ENCODE measurements at places on chromosomes 1 and 21. TPM values are rescaled to one million over a fixed set of nuclear protein-coding genes. Genes with fewer than 3 reads are reported as not detected.

DNA sequence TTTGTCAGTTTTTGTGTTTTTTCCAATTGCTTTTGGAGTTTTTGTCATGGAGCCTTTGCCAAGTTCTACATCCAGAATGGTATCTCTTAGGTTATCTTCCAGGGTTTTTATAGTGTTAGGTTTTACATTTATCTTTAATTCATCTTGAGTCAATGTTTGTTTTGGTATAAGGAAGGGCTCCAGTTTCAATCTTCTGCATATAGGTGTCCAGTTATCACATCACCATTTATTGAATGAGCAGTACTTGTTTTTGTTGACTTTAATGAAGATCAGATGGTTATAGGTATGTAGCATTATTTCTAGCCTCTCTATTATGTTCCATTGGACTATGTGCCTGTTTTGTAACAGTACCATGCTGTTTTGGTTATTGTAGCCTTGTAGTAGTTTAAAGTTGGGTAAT, 1233.1 kb downstream of the PLA2G4A start:
- DNase-seq: no peak

DNA sequence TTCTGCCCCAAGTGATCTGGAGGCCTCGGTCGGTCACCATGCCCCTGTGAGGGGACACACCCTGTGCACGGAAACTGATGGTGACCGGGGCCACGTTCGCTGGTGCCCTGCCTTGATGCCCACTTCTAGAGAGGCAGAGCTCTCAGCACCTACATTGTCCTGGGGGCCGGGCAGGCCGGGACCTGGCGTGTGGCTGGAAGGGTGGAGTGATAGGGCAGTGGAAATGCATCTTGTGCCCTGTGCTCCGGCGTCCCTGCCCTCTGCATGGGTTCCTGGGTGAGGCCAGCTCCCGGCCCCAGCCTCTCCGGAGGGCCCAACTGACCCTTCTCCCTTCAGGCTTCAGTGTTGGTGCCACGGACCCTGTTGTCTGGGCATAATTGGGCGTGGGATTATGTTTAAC, 11.0 kb upstream of the UMODL1 start:
- DNase-seq: no peak

DNA sequence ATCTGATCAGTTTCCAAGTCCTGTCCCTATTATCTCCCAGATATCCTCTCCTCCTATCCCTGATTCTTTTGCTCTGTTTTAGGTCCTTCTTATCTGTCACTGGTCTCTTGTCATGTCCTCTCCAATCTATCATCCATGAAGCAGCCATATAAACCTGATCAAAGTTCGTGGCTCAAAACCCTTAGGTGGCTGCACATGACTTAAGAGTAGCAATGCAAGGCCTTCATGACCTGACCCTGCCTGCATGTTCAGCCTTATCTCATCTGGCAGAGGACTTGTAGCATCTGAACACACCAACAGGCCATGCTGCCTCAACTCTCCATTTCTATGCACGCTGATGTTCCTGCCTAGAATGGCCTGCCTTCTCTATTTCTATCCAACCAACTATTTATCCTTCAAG, 65.2 kb downstream of the NOS1AP start:
- DNase-seq: no peak

PTPN7 gene
- 0.86 TPM for polyA plus RNA-seq

GRCh38 chr1:165879946-165880345, 52.5 kb downstream of the UCK2 start:
- no peak for DNase-seq

DNA sequence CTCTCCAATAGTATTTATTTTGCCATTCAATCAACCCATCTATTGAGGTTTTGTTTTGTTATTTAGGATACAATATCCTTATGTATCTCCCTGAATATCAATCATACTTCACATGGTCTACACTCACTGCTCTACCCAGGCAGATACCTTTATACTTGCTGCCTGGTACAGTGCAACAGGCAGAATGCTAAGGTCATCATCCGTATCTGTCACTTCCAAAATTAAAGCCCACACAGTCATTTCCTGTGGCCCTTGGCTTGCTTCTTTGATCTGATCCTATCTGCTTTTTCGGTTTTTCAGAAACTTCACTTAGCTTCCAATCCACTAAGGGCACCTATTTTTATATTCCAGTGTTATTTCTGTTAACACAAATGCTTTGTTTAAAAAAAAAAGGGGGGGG, 22.3 kb upstream of the ZZZ3 start:
- no peak for DNase-seq
